ENCODE measurements at places on chromosomes 7 and 10. TPM values are rescaled to one million over a fixed set of nuclear protein-coding genes. Genes with fewer than 3 reads are reported as not detected.

GRCh38 chr10:125169279-125169678 is 8.9 kb upstream of the CTBP2 start:
- no peak for DNase-seq

DNA sequence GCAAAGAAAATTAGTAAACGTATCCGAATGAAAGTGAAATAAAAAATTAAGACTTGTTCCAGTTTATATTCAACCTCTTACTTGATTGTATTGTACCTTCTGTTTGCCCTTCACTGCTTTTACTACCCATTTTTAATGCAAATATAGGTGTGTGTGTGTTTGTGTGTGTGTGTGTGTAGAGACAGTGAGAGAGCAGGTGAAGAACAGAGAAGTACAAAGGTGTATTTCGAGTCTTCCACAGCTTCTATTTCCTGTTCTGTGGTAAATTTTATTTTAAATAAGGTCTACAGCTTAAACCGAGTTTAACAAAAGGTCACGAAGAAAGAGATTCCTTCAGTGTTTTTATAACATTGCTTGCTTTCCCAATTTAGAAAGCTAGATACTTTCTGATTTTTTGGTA is 12.7 kb upstream of the SVIL start:
- DNase-seq: no peak

DNA sequence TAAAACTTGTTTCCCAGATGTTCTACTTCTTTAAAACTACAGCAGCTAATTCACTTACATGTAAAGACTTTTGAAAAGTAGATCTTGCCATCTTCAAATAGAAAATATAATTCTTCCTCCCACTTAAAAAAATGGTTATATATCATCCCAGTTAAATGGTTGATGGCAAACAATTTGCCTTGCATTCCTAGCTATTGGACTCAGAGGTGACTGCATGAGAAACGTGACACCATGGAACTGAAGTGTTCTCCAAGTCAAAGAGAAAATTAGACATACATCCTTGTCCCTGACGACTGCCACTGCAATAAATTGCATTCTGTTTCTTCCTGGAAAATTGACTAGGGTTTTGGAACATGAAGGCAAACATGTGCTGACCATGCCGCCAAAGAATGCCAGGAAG is 95.0 kb upstream of the POM121L12 start:
- no peak for DNase-seq

GRCh38 chr7:4040109-4040928 is 641.8 kb upstream of the FOXK1 start:
- peak; percentile 9 for DNase-seq

DNA sequence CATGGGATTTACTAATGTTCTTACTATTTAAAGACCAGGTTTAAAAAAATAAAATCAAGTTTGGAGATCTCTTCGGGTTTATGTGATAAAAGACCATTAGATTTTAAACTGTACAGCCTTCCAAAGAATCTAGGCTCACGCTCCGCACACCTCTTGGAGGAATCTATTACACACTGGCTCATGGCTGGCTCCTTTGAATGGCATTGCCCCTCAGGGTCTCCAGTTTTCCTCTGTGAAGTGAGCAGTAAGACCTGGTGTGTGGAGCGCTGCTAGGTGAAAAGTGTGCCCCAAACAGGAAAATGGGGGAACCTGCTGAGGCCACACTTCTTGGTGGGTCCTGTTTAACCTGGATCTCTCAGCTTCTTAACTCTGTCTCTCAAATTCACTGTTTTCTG is 142.3 kb downstream of the KAT6B start:
- no peak for DNase-seq

- DNase-seq: no peak
Observed at GRCh38 chr10:86662186-86663045, 5.9 kb upstream of the LDB3 start.

DNA sequence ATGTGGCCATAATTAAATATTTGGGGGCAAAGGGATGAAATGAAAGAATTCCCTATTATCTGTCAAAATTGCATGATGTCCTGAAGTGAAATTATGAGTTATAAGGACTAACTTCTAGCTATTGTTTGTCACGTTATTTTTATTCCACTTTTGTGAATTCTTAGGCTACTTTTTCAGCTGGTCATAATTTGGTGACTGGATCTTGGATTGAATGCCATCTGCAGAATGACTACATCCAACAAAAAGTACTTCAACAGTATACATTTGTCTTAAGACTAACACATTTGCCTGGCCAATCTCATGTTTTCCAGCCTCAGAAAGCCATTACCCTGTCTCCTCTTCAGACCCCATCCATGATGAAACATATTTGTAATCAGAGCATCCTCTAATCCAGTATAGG is 48.1 kb upstream of the WNT16 start:
- no peak for DNase-seq

GRCh38 chr7:94360926-94361325 is 33.8 kb upstream of the COL1A2 start:
- DNase-seq: no peak

GRCh38 chr10:93330824-93331223 is 151.3 kb downstream of the MYOF start:
- DNase-seq: no peak

The SPDYE16 gene
- total RNA-seq: not detected

The HOXA10 gene
- 29.3 TPM for total RNA-seq

The SOSTDC1 gene
- not detected for total RNA-seq

The PHKG1 gene
- 0.10 TPM for total RNA-seq
